ENCODE measurements at places on chromosomes 6 and 20.

- no peak for DNase-seq
These were observed 1.0 kb downstream of the SGK1 start for GRCh38 chr6:134316733-134317431.

GRCh38 chr6:52707963-52708680 is 37.2 kb downstream of the TMEM14A start:
- no peak for DNase-seq

- DNase-seq: no peak
These were observed 47.4 kb downstream of the RBM38 start for GRCh38 chr20:57438552-57438951.

GRCh38 chr6:54897462-54898189 is 51.1 kb downstream of the FAM83B start:
- DNase-seq: no peak

- DNase-seq: no peak
These were observed 21.0 kb upstream of the FYN start for GRCh38 chr6:111894272-111894671.

GRCh38 chr20:12737497-12737896 is 271.3 kb upstream of the SPTLC3 start:
- DNase-seq: no peak

GRCh38 chr6:87066449-87067333 is 28.2 kb downstream of the CGA start:
- no peak for DNase-seq
